Ureter (tissue), 1 donor: ENCODE measurements at places on chromosomes 7 and 10. TPM values are rescaled to one million over a fixed set of nuclear protein-coding genes. Genes with fewer than 3 reads are reported as not detected.

ADAM22 gene
- total RNA-seq = 26.4 TPM

ZNF680 gene
- 24.2 TPM for total RNA-seq

- no peak for DNase-seq
These were observed 197.3 kb downstream of the PPP1R9A start for GRCh38 chr7:95104739-95105138.

DNA sequence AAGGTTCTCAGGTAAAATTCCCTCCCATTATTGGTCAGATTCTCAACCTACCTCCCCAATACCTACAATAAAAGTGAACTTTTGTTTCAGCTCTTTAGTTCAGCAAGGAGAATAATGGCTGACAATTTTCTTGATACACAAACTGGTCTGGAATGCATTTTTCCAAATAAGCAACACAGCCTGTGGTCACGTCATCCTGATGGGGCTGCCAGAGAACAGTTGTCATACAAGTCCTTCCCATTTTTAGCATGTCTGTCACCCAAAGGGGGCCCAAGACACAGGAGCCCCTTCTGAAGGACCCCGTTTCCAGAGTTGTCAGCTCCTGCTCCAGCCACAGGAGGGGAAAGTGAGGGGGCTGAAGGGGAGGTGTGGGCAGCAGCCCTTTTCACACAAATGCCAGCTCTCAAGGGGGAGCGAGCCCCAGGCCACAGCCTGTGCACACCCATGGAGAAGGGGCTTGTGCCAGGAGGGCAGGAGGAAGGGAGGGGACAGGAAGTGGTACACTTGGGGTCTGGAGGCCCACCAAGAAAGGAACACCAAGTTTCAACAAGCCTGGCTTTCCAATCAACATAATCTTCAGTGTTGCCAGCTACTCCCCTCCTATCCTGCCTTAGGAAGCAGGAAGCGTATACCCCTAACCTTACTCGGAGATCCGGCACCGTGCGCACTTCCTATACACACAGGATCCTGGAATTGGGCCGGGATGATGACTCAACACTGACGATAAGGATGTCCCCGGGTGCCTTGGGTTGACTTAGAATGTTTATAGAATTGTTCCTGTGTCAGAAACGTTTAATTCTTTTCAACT, 43.4 kb upstream of the PDLIM1 start:
- peak; percentile 79 for DNase-seq

PDGFA gene
- 31.5 TPM for total RNA-seq

DNA sequence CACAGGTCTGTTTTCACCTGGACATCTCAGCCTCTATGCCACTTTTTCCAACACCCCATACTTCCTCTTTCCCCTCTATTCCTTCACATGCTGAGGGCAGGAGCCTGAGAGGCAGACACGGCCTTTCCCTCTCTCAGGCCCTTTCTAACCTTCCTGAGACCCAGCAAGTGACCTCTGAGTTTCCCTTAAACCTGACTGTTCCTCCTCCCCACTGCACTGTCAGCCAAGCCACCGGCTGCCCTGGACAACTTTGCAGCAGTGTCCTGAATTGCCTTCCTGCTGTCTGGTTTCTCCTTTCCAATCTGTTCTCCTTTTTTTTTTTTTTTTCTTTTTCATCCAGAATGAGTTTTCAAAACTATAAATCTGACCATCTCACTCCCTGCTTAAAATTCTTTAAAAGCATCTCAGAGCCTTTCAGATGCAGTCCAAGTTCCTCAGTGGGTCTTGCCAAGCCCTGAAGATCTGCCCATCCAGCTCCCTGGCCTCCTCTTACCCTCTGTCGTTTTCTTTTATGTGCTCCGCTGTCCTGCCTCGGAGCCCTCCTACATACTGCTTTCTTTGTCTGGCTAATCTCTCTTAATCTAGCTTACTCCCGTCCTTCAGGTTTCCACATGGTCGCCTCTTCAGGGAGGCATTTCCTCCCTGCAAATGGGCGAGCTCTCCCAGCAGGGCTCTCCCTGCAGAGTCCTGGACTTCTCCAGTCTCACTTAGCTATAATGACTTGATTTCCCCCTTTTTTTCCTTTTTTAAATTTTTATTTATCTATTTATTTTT, 30.5 kb downstream of the SLC13A4 start:
- DNase-seq = no peak

MSMB gene
- total RNA-seq = not detected

SAMD8 gene
- total RNA-seq = 26.0 TPM

DMTF1 gene
- total RNA-seq = 92.4 TPM

DNA sequence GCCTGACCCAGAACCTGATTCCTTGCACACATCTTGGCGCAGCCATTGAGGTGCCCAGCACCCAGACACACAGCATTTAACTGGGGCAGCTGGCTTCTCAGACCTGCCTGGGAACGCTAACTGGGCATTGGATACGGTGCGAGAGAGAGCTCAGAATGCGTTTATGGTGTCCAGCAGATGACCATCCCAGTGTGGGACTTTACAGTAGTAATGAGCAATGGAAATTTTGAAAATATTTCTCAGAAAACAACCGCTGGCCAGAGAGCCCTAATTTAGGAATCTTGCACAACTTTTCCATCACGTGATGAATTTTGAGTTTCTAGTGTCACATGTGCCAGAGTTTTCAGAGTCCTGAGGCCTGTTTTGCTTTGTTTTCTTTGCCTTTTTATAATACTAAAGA, 78.2 kb upstream of the SEC61G start:
- no peak for DNase-seq

HECW1 gene
- total RNA-seq = 1.3 TPM

KIN gene
- total RNA-seq = 11.5 TPM

ZNF746 gene
- total RNA-seq = 17.3 TPM

DNA sequence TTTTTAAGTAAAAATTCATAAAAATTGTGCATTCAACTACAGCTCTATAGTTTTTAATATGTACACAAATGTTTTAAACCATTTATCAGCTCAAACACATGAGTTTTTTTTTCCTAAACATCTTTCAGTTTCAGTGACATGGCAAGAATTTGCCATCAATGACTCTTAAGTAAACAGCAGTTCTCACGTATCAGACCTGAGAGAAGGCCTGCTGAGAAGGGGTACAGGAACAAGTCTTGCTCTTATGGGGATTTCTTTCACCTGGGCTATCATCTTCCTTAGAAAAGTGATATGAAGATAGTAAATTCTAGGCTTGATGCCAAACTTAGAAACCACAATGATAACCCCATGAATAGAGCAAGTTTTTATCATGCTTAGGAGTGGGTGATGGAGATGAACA, 467.8 kb downstream of the ARL4A start:
- no peak for DNase-seq

PNLIPRP2 gene
- not detected for total RNA-seq

OR9A2 gene
- total RNA-seq = not detected

- DNase-seq = no peak
These were observed 5.4 kb downstream of the SFR1 start for GRCh38 chr10:104127411-104127810.

DNA sequence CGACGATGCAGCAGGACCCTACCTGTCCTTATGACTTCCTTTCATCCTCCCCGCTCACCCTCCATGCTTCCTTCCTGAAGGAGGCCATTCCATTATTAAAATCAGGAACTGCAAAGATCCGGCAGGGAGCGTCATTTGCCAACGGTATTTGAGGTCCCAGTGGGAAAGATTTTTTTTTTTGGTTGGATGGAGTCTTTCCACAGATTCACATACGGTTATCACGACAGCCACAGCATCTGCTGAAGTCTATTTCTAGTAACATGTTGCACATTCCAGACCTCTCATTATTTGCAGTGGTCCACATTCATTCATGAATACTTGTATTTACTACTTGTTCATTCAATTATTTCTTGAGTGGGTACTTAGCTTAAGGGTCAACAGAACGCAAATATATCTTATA, 94.7 kb upstream of the LYZL2 start:
- DNase-seq = no peak

GRCh38 chr7:32164341-32164996, 94.3 kb upstream of the PDE1C start:
- DNase-seq = no peak

CHPF2 gene
- total RNA-seq = 43.0 TPM

DNA sequence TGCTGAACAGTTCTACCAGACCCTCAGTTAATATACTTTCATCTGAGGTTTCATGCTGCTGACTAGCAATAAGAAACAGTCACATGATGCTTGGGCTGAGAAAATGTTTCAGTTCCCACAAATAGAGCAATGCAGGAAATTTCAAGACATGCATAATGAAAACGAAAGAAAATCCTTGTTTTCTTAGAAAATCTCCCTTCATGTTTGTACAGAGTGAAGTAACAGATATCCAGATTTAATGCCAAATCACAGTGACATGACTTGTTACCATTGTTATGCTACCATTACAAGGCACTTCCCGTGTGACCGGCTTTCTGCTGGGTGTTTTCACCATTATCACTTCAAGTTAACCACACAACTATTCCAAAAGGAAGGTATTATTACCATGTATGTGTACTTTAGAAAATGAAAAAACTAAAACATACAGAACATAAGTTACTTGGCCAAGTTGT, 121.7 kb downstream of the DOCK4 start:
- DNase-seq = no peak

PPP1R3A gene
- not detected for total RNA-seq

TUBB8 gene
- 0.78 TPM for total RNA-seq

MOGAT3 gene
- not detected for total RNA-seq

GRCh38 chr10:70743430-70743788, 41.8 kb downstream of the TBATA start:
- DNase-seq = no peak

- no peak for DNase-seq
These were observed 214.2 kb downstream of the ZNF248 start for GRCh38 chr10:37643187-37643586.

STEAP4 gene
- total RNA-seq = 105 TPM

ACTA2 gene
- 1,405 TPM for total RNA-seq

PTPN20 gene
- 2.5 TPM for total RNA-seq

DNA sequence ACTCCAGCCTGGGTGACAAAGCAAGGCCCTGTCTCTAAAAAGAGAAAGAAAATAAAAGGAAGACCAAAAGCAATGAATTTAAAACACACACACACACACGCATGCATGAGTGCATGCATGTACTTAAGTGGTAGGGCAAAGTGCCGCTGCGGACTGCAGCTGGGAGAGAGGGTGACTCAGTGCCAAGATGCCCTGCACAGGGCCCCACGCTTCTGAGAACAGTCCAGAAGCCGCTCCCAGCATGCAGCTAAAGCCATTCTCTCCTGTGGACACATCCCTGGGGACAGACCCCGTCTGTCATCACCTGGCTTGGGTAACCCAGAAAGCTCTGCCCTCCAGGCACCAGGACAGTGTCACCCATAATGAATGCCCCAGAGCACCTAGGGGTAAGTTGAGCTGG, 61.0 kb upstream of the MYL10 start:
- no peak for DNase-seq

- no peak for DNase-seq
These were observed 297.2 kb downstream of the C7orf25 start for GRCh38 chr7:42614636-42615035.

- DNase-seq = no peak
These were observed 4.4 kb downstream of the SH2D4B start for GRCh38 chr10:80542053-80542452.

DNA sequence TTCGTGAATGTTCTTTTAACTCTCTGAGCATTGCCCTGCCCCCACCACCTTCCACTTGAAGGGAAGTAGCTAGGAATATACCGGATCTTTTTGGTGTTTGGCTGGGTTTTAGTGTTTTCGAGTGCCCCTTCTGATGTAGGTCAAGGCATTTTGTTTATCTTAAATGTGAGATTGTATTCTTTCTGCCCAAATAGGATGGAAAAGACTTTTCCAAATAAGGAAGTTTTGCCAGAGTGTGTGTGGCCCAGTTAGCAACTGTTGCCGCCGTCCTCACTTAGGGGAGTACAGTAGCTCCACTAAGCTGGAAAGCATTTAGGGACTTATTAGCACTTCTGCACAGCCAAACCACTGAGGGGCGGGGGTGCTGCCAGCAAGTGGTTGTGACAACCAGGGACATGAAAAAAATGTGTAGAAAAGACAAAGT, 29.8 kb upstream of the VCL start:
- DNase-seq = no peak

DNA sequence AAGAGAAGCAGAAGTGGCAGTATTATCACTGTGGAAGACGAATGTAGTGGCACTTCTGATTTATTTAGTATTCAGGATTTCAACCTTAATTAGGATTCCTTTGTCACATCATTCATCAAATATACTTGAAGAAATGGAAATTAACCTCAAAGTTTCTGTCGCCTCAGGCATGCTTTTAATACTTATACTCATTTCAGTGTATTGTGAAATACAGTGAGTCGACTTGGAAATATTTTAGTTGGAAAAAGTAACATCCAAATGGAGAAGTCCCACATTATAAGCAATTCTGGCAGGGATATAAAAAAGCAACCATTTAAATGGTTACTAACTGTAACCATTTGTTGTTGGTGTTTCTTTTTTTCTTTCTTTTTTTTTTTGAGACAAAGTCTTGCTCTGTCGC, 648.8 kb downstream of the ARL4A start:
- no peak for DNase-seq

- no peak for DNase-seq
These were observed 347.8 kb upstream of the NFE2L3 start for GRCh38 chr7:25804154-25804553.

DNA sequence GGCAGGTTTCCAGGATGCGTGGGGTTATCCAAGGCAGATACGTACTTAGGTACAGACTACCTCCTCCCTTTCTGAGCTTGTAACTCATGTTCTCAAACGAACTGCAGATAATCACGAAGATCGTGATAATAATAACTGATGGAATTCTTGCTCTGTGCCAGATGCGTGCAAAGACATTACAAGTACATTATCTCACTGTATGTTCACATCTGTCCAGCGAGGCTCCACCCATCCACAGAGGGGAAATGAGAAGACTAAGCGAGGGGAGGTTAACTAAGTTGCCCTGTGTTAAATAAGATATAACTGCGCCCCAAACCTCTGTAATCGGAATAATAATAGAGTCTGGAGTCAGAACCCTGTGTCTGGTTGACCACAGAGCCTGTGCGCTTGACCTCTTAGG, 1.9 kb downstream of the GALNT17 start:
- no peak for DNase-seq

NPTX2 gene
- 12.5 TPM for total RNA-seq

DNA sequence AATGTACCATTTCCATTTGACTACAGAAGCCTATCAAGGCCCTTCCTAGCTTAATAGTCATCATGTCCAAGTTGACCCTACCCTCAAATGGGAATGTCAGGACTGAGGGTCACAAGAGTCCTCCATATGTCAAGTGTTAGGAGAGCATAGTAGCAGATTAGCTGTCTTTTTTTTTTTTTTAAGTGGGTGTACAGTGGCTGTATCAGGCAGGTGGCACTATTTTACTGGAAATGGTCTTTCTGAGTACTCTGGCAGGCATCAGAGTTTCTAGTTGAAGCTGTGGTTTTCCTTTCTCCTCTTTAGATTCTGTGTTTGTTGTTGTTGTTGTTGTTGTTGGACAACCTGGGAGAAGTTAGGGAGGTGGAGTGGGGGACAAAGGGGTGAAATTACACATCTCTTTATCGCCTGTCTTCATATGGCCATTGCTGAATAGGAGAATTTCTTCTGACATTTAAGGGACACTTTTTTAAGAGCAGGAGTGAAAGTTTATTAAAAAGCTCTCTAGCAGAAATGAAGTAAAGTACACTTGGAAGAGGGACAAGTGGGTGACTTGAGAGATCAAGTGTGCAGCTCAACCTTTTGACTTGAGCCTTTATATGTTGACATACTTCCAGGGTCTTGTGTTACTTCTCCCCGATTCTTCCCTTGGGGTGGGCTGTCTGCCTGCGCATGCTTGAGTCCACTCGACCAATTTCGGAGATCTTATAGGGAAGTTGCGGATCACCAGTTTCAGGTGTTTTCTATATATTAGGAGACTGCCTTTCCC, 104.1 kb upstream of the FOXP2 start:
- DNase-seq = no peak
